ENCODE measurements at places on chromosomes 1 and 21. TPM values are rescaled to one million over a fixed set of nuclear protein-coding genes. Genes with fewer than 3 reads are reported as not detected.

CYP4A22 gene
- total RNA-seq: not detected

RGS8 gene
- total RNA-seq: 2.2 TPM

ZFP69B gene
- 2.7 TPM for total RNA-seq

TTLL7 gene
- 7.8 TPM for total RNA-seq

KIF26B gene
- total RNA-seq: 141 TPM

GRCh38 chr21:26148840-26149354 lies 21.7 kb downstream of the APP start:
- peak overlapping the region; percentile 81 for H3K27ac ChIP-seq
- no peaks in the 10 kb centered on the region for H3K36me3 ChIP-seq
- H3K4me1 ChIP-seq: peaks cover 28% of the 10 kb centered on the region
- no peak overlapping the region for H3K4me3 ChIP-seq
- DNase-seq: no peak

- H3K27ac ChIP-seq: no peak overlapping the region
- DNase-seq: no peak
- peaks cover under 1% of the 10 kb centered on the region for H3K27me3 ChIP-seq
- no peaks in the 10 kb centered on the region for H3K36me3 ChIP-seq
- H3K4me3 ChIP-seq: no peak overlapping the region
- no peaks in the 10 kb centered on the region for H3K4me1 ChIP-seq
Measured at GRCh38 chr1:1130206-1131120, 14.6 kb upstream of the C1orf159 start.

- H3K27ac ChIP-seq: no peak overlapping the region
- no peak overlapping the region for H3K4me3 ChIP-seq
- H3K36me3 ChIP-seq: peaks cover 10% of the 10 kb centered on the region
- peaks cover 11% of the 10 kb centered on the region for H3K4me1 ChIP-seq
- H3K27me3 ChIP-seq: no peaks in the 10 kb centered on the region
Measured at GRCh38 chr1:15970911-15971310, 5.0 kb downstream of the ZBTB17 start.

DNA sequence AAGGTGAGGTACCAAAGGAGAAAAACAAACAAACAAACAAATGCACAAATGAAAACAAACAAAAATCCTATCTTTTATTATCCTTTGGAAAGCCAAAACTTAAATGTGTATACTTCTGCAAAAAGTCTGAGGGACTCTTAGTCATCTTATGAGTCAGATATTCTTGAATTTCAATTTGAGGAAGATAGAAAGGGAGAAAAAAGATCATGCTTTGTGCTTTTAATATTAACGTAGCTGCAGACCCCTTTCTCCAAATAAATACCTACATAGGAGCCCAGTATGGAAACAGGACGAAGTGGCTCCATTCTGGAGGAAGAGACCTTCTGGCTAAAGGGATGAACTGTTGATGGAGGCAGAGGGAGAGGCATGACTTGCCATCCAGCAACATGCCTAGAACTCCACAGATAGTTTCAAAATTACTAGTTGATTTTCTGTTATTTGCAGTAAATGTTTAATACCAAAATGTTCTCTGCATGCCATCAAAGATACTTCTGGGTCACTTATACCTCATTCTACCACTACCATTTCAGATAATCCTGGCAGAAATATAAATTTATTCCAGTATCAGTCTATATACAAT lies 25.4 kb downstream of the NUP210L start:
- no peaks in the 10 kb centered on the region for H3K36me3 ChIP-seq
- no peaks in the 10 kb centered on the region for H3K4me1 ChIP-seq
- no peaks in the 10 kb centered on the region for H3K27me3 ChIP-seq
- DNase-seq: no peak
- no peak overlapping the region for H3K27ac ChIP-seq
- H3K4me3 ChIP-seq: no peak overlapping the region

DNA sequence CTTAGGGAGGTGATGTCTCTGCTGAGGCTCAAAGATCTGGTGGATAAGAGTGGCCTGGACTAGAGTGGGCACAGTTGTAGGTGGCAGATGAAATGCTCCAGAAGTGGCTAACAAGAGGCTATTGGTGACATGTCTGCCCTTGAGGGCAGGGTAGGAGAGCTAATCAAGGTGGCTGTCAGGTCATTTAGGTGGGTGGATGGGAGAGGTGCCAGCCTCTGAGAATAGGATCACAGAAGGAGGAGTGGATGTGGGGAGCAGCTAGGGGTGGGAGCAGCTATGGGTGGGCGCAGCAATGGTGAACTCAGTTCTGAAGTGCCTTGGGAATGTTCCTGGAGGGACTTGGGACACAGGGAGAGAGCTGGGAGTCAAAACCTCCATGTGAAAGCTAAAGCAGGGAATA lies 142.0 kb upstream of the GRIK3 start:
- no peaks in the 10 kb centered on the region for H3K4me1 ChIP-seq
- DNase-seq: no peak
- no peak overlapping the region for H3K27ac ChIP-seq
- peaks cover 4% of the 10 kb centered on the region for H3K27me3 ChIP-seq
- no peaks in the 10 kb centered on the region for H3K36me3 ChIP-seq
- H3K4me3 ChIP-seq: no peak overlapping the region

DNA sequence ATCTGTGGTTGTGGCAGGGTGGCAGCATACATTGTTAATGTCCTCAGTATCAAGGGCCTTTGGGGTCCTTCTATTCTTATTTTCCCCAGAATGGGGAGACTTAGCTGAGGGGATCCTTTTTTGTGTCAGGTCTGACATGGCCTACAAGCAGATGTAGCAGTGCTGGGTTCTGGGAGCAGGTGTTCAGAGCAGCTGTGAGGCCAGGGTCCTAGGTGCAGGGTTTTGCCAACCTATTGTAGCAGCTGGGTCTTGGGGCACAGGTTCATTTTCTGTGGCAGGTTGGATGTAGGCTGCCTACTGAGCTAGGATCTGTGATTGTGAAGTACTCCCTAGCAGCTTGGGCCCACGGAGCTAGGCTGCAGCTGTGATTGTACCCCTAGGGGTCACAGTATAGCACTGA lies 60.1 kb downstream of the DIPK1A start:
- no peak for DNase-seq
- no peak overlapping the region for H3K4me3 ChIP-seq
- H3K27ac ChIP-seq: no peak overlapping the region
- H3K27me3 ChIP-seq: no peaks in the 10 kb centered on the region
- no peaks in the 10 kb centered on the region for H3K36me3 ChIP-seq
- H3K4me1 ChIP-seq: no peaks in the 10 kb centered on the region

GRCh38 chr1:169113613-169114119 lies 7.2 kb downstream of the ATP1B1 start:
- peaks cover 70% of the 10 kb centered on the region for H3K4me1 ChIP-seq
- DNase-seq: no peak
- H3K27me3 ChIP-seq: no peaks in the 10 kb centered on the region
- peak overlapping the region; percentile 63 for H3K27ac ChIP-seq
- H3K36me3 ChIP-seq: peaks cover 78% of the 10 kb centered on the region

DNA sequence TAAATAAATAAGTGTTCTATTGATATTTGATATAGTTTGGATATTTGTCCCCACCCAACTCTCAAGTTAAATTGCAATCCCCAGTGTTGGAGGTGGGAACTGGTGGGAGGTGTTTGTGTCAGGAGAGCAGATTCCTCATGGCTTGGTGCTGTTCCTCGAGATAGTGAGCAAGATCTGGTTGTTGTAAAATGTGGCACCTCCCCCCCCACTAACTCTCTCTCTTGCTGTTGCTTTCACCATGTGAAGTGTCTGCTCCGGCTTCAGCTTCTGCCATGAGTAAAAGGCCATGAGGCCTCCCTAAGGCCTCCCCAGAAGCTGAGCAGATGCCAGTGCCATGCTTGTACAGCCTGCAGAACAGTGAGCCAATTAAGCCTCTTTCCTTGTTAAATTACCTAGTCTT lies 20.8 kb downstream of the FRRS1 start:
- H3K36me3 ChIP-seq: peaks cover 8% of the 10 kb centered on the region
- H3K4me1 ChIP-seq: no peaks in the 10 kb centered on the region
- H3K4me3 ChIP-seq: no peak overlapping the region
- no peak overlapping the region for H3K27ac ChIP-seq

- H3K27ac ChIP-seq: no peak overlapping the region
- DNase-seq: no peak
- H3K4me3 ChIP-seq: no peak overlapping the region
- H3K27me3 ChIP-seq: no peaks in the 10 kb centered on the region
- H3K4me1 ChIP-seq: peaks cover 4% of the 10 kb centered on the region
- peaks cover 12% of the 10 kb centered on the region for H3K36me3 ChIP-seq
Measured at GRCh38 chr21:43768868-43769167, 7.3 kb downstream of the CSTB start.

- no peak overlapping the region for H3K4me3 ChIP-seq
- DNase-seq: peak; percentile 22
- H3K4me1 ChIP-seq: no peaks in the 10 kb centered on the region
- no peaks in the 10 kb centered on the region for H3K27me3 ChIP-seq
- H3K36me3 ChIP-seq: peaks cover 10% of the 10 kb centered on the region
Measured at GRCh38 chr21:32578107-32578691, 7.1 kb downstream of the TCP10L start.
